ENCODE measurements at places on chromosomes 1 and 21.

- ATAC-seq = peak; percentile 86
These were observed 4.2 kb upstream of the ADORA3 start for GRCh38 chr1:111507411-111508201.

- no peak for ATAC-seq
These were observed 293.8 kb upstream of the USP25 start for GRCh38 chr21:15436031-15436430.

DNA sequence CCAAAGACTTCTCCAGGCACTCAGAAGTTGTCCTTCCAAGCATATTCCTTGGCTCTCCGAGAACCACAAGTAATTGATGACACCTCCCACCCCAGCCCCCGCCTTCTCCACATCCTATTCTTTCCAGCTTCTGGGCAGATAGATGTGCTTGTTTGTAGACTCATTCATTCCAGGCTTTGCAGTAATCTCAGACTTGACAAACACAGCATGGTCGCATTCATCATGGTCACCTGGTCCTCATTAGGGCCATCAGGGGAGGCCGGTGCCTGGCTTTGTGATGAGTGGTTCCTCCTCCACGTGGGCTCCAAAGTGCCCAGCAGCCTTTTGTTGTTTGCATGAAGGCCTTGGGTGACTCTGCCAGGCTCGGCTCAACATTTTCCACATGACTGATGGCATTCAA, 28.5 kb upstream of the KCNE2 start:
- peak; percentile 30 for ATAC-seq

DNA sequence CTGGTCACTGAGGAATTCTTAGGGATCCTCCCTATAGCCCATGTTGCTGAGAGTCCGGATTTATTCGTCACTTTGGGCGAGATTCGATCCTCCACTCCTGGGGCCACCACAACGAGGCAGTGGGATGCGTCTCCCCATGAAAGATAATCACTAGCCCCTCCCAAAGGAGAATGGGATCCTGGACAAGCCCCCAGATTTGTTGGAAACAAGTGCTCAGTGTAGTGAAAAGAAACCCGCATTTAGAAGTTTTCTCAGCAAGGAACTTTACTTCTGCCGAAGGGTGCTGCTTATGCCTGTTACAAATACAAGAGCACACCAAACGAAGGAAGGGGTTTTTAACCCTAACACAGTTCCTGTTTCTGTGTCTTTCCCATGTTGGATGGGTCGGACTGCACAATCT, 83.3 kb downstream of the ZFYVE9 start:
- no peak for ATAC-seq

DNA sequence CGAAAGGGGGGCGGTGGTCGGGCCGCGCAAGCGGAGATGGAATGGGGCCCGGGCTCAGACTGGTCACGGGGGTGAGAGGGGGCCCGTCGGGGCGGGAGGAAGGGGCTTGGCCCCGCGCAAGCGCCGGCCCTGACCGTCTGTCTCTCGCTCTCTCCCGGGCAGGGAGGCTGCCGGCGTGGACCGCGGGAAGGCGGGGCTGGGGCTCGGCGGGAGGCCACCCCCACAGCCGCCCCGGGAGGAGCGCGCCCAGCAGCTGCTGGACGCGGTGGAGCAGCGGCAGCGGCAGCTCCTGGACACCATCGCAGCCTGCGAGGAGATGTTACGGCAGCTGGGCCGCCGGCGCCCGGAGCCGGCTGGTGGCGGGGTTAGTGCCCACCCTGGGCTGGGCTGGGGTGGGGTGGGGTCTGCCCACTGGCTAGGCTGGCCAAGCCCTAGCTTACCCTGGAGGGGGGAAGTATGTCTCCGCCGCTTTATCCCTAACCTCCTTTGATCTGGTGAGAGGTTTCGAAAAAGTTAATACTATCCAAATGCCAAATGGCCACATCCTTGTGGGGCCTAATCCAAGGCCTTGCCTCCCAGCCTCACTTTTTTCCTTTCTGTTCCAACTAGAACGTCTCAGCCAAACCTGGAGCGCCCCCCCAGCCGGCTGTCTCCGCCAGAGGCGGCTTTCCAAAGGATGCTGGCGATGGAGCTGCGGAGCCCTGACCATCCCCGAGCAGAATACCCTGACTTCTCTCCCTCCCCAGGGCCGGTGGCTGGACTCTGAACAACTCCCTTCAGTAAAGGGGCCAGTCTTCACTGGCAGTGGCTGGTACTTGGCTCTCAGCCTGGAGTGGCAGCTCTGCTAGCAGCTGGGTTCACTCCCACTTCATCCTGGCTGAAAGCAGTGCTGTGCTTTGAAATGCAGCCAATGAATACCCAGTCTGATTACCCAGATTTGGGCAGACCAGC, 636 bp upstream of the YRDC start:
- peak; percentile 82 for ATAC-seq

DNA sequence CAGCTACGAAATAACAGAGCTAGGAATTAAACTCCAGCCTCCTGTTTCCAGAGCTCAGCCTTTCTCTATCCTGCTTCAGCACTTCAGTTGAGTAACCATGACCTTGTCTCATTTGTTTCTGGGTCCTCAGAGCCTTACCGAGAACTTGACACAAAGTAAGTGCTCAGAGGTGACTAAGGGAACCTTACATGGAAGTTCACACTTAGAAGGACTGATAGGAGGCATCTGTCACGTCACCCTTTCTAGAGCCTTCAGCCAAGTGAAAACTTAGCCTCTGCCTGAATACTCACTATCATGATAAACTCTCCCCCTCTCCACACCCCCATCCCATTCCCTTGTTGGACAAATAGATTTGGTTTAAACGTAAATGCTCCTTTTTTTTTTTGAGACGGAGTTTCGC, 9.8 kb upstream of the LUZP1 start:
- ATAC-seq = no peak

DNA sequence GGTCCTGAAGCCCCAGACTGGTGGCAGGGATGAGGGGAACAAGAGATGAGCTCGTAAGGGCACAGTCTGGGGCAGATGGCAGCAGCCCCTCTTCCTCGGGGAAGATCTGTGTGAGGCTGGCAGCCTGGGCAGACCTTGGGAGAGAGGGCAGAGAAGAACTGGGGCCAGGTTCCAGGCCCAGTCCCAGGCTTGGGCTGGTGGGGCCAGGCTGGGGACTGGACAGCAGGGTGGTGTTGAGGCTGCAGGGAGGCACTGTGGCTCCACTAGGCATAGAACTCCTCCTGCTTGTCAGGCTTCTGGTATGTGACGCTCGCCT, 35.7 kb downstream of the SDC3 start:
- ATAC-seq = no peak

GRCh38 chr1:159970932-159971342, 16.9 kb upstream of the SLAMF9 start:
- ATAC-seq = no peak

DNA sequence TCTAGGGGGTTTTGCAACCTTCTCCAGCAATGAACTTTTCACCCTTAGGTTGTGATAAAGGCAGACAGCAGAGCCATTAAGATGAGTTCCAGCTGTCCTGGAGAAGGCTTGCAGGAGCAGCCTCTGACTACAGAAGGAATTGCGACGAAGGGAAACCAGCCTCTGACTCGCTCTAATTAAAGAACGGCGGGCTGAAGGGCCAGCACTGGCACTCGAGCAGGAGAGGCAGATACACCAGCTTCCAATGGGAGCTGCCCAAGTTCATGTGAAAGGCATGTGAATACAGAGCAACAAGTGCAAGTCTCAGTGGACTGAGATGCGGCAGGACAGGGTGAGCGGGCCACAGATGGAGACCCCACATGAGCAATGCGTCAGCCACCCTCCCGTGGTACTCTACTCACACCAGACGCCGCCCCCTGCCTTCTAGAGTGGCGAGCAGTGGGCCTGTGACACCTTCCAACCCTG, 15.7 kb downstream of the RCC2 start:
- ATAC-seq = no peak

DNA sequence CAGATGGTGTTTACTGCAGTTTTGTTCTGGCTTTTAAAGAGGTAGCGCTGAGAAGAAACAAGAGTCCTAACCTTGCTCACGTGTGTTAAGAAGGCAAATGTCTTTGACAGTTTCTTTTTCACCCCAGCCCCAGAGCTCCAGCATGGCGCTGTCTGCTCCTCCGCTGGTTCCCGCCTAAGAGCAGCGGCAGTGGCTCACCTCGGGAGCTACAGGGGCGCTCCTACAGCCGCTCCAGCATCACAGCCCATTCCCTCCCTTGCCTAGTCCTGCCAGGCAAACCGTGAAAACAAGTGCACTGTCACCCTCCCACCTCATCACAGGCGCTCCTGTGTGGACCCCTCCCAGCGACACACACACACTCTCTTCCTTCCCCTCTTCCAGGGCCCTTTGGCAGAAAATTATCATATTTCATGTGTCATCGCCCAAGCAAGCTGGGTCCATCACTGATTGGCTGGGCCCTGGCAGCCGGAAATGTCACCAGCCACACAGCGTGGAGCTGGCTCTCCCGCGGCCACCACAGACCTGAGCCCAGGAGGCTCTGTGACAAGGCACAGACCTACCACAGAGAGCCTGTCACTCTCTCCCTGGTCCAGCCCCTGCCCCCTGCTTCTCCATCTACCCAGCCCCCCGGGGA, 1.2 kb upstream of the HIVEP3 start:
- ATAC-seq = peak; percentile 94

DNA sequence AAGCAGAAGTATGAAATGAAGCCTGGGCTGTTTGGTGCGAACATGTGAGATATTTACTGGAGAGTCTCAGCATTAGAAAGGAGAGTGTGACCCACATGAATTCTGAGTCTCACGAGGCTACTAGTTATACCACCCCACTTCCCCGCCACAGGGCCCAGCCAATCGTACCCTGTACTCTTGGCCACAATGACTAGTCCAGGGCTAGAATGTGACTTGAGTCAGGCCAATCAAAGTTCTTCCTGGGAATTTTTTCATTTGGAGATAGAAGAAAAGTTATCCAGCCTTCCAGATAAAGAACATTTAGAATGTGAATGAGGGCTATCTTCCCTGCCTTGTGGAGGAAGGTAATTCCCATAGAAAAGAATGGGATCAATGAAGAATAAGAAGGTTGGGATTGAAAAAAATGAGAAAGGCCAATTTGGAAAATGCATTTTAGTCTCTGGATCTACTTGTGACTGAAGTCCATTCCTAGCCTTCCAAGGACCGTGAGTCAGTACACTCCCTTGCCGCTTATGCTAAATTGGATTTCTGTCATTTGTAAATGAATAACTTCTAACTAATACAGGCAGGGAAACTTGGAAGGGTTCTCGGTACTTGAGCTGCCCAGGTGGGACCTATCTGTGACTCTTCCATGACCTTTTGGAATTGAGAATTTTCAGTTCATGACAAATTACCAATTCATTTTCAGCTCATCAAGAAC, 12.3 kb upstream of the RIMKLA start:
- ATAC-seq = no peak

- peak; percentile 56 for ATAC-seq
These were observed 49.0 kb downstream of the SCCPDH start for GRCh38 chr1:246773213-246773641.

- ATAC-seq = peak; percentile 36
These were observed 126.1 kb upstream of the CACHD1 start for GRCh38 chr1:64343823-64344190.

GRCh38 chr1:26702680-26703038, 6.8 kb downstream of the ARID1A start:
- ATAC-seq = no peak

GRCh38 chr1:52041551-52042185, 8.1 kb upstream of the KTI12 start:
- no peak for ATAC-seq

- peak; percentile 91 for ATAC-seq
These were observed at the start of gene KIAA0040 for GRCh38 chr1:175192630-175193526. Gene KIAA0040, minus strand, starts transcription at chr1:175192776. Its CDS starts 31,763 bp downstream, at chr1:175161013.

- ATAC-seq = no peak
These were observed 131.4 kb upstream of the USP24 start for GRCh38 chr1:55346586-55346985.

DNA sequence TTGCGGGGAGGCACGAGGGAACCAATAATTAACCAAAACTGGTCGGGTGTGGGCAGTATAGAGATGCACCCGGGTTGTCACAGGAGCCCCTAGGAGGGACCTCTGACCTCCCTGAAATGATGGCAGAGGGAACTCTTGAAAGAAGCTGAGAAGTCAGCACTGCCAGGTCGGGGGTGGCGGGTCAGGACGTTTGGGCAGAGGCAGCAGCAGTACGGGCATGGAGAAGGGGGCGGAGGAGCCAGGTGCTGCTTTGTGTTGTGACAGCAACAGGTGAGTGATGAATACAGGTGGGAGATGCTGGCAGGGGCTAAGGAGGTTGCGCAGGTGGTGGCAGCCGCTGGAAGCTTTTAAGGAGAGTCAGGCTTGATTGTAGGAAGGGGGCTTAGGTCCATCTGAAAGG, 11.7 kb downstream of the TNFRSF1B start:
- ATAC-seq = no peak

GRCh38 chr1:218025454-218025853, 259.6 kb upstream of the RRP15 start:
- ATAC-seq = no peak

DNA sequence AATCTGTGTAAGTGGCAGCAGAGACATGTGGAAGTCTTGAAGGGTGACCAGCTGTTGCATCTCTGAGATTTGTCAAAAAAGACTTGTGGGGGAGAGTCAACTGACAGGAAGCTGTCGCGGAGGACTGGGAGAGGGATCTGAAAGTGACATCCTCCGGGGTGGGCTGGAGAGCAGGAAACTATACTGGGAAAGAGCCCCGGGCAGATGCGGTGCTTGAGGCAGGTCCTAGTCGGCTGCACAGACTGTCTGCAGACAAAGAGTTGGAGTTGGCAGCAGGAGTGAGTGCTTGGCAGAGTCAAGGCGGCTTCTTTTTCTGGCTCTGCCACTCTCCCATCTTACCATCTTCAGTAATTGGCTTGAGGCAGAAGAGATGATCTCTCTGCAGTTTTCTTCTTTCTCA, 294.0 kb upstream of the C1orf87 start:
- ATAC-seq = no peak

DNA sequence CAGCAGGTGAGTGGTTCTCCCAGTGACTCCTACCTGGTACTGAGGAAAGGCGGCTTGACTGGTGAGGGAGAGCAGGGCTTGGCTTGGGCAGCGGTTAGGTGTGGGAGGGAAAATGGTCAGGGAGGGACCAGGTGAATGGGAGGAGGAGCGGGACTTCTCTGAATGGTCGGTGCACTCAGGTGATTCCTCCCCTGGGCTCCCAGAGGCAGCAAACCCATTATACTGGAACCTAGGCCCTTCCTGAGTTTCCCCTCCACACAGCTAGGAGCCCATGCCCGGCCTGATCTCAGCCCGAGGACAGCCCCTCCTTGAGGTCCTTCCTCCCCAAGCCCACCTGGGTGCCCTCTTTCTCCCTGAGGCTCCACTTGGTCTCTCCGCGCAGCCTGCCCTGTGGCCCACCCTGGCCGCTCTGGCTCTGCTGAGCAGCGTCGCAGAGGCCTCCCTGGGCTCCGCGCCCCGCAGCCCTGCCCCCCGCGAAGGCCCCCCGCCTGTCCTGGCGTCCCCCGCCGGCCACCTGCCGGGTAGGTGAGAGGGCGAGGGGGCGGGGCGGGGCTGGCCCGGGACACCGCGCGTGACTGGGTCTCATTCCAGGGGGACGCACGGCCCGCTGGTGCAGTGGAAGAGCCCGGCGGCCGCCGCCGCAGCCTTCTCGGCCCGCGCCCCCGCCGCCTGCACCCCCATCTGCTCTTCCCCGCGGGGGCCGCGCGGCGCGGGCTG, 2.3 kb downstream of the ARTN start:
- ATAC-seq = no peak

GRCh38 chr1:179296356-179297104, 2.9 kb downstream of the SOAT1 start:
- no peak for ATAC-seq
